A549 treated with Mapracorat at 1 μM for 4 hours (cell line): ENCODE measurements at places on chromosomes 11 and 22. TPM values are rescaled to one million over a fixed set of nuclear protein-coding genes. Genes with fewer than 3 reads are reported as not detected.

Gene SERPIND1
- 0.07 TPM in 1 of 5 replicates, not detected in the others for total RNA-seq

Gene SYT9
- 0.11 to 0.23 TPM (median 0.14 TPM) in 5 replicates for total RNA-seq

Gene OR51B5
- total RNA-seq, result 0.13 TPM in 2 of 5 replicates, not detected in the others

Gene KCTD14
- 1.4 to 2.1 TPM (median 1.6 TPM) in 5 replicates for total RNA-seq

Gene PPARA
- 0.70 to 2.5 TPM (median 1.8 TPM) in 5 replicates for total RNA-seq

Gene MRGPRE
- total RNA-seq, result not detected in 5 replicates

Gene GUCY1A2
- total RNA-seq, result 0.04 to 0.08 TPM (median 0.06 TPM) in 5 replicates

Gene RAG2
- not detected in 5 replicates for total RNA-seq

Gene HPX
- total RNA-seq, result 0.27 to 0.75 TPM (median 0.59 TPM) in 5 replicates

Gene P2RY6
- total RNA-seq, result 3.8 to 7.6 TPM (median 6.2 TPM) in 5 replicates

Gene NAGA
- 6.1 to 7.8 TPM (median 6.7 TPM) in 5 replicates for total RNA-seq

Gene TMPRSS5
- total RNA-seq, result 0.13 to 0.34 TPM (median 0.17 TPM) in 4 of 5 replicates, not detected in the other

Gene MS4A4E
- not detected in 5 replicates for total RNA-seq

Gene RIMBP3C
- total RNA-seq, result 0.13 to 0.22 TPM (median 0.15 TPM) in 4 of 5 replicates, not detected in the other

Gene MS4A6E
- total RNA-seq, result not detected in 5 replicates

Gene TRIM6
- total RNA-seq, result 8.7 to 9.9 TPM (median 9.2 TPM) in 5 replicates

Gene HBE1
- 0.20 TPM in 1 of 5 replicates, not detected in the others for total RNA-seq
